ENCODE measurements at places on chromosomes 5 and 9. TPM values are rescaled to one million over a fixed set of nuclear protein-coding genes. Genes with fewer than 3 reads are reported as not detected.

The LEAP2 gene
- total RNA-seq, result 1.1 TPM

The IDNK gene
- total RNA-seq, result 5.1 TPM

The ACTBL2 gene
- not detected for total RNA-seq

The FGF18 gene
- total RNA-seq, result 1.3 TPM

The TNFSF15 gene
- total RNA-seq, result 0.66 TPM

The EIF4E1B gene
- total RNA-seq, result not detected

The PKD2L2 gene
- not detected for total RNA-seq

The ZNF782 gene
- total RNA-seq, result 10.3 TPM

The PAPPA gene
- total RNA-seq, result not detected

The PCDHGC4 gene
- 0.39 TPM for total RNA-seq

The HSPB3 gene
- total RNA-seq, result 0.54 TPM

The PDGFRB gene
- total RNA-seq, result 5.9 TPM

The IFNA17 gene
- total RNA-seq, result not detected

The MSMP gene
- total RNA-seq, result not detected

The GRXCR2 gene
- total RNA-seq, result 0.16 TPM

The PCDHB9 gene
- not detected for total RNA-seq

The SPATA31A3 gene
- not detected for total RNA-seq

The IARS1 gene
- 127 TPM for total RNA-seq

The PTGDS gene
- not detected for total RNA-seq

The PCDHB10 gene
- 0.09 TPM for total RNA-seq

The SLIT3 gene
- 2.0 TPM for total RNA-seq

The PDE6A gene
- total RNA-seq, result 2.5 TPM

The PCDHB3 gene
- total RNA-seq, result not detected

The NDUFA8 gene
- total RNA-seq, result 63.5 TPM

The CTXN3 gene
- not detected for total RNA-seq

The ALDH7A1 gene
- total RNA-seq, result 204 TPM

The DDX31 gene
- total RNA-seq, result 23.1 TPM

The DNLZ gene
- 29.1 TPM for total RNA-seq

The NAA35 gene
- 22.4 TPM for total RNA-seq

The PNPLA7 gene
- 1.8 TPM for total RNA-seq

The TMEM252 gene
- total RNA-seq, result not detected

The SPATA9 gene
- 0.34 TPM for total RNA-seq

The TAF11L5 gene
- not detected for total RNA-seq

The NEUROG1 gene
- total RNA-seq, result not detected

The TRIM36 gene
- total RNA-seq, result 1.3 TPM

The LCN12 gene
- total RNA-seq, result 20.0 TPM

The KLF4 gene
- 4.9 TPM for total RNA-seq

The ADAMTS12 gene
- not detected for total RNA-seq

The WWC1 gene
- 109 TPM for total RNA-seq

The ENTREP1 gene
- not detected for total RNA-seq

The FNIP1 gene
- total RNA-seq, result 45.0 TPM

The AUH gene
- 10.3 TPM for total RNA-seq

The SCAMP1 gene
- 23.6 TPM for total RNA-seq

The SMIM3 gene
- total RNA-seq, result 19.4 TPM

The TIMD4 gene
- 2.0 TPM for total RNA-seq

The SLC45A2 gene
- 1.1 TPM for total RNA-seq

The STPG3 gene
- not detected for total RNA-seq

The VPS13A gene
- 16.9 TPM for total RNA-seq

The GARNL3 gene
- total RNA-seq, result 11.8 TPM

The FOXD4 gene
- 0.93 TPM for total RNA-seq
